ENCODE measurements at places on chromosomes 5 and 9. TPM values are rescaled to one million over a fixed set of nuclear protein-coding genes. Genes with fewer than 3 reads are reported as not detected.

DNA sequence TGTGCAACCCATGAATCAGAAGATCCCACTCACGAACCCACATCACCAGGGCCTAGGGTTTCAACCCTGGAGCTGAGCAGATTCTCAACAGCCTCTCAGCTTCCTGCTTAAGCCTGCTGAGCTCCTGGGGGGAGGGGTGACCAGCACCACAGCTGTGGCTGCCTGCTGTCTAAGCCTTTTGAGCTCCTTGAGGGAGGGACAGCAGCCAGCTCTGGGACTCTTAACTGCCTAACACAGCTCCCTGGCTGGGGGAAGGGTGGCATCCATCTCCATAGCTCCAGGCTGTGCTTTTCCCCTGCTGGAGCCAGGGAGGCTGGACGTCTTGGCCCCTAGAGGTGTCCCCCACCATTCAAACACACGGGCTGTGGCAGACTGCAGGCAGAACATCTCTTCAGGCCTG is 250.3 kb downstream of the DMAC1 start:
- DNase-seq: no peak

DNA sequence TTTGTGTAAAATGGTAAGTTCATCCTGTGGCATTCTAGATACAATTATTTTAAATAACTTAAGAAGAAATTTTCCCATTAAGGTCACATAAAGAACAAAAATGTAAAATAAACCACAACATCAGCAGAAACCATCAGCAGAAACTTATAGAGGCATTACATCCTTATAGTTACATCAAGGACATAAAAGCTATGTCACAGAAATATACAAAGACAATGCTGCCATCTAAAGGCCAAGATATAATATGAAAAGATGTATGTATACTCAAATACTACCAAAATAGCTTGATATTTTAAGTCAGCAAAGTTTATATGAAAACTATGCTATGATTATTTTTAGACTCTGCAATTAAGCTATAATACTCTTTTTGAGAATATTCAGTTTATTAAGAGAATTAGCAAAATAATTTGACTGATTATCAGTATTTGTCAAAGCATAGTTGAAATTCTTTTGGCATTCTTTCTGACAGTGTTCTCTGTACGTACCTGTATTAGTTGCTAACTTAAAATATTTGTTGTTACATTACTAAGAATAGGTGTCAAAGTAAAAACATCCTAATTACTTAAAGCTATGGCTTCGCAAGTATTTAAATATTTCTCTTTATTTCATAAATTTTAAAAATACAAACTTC is 36.2 kb downstream of the FBXL17 start:
- no peak for DNase-seq

GRCh38 chr5:97480313-97480712 is 297.3 kb upstream of the RIOK2 start:
- no peak for DNase-seq

GRCh38 chr5:124056991-124057723 is 545.2 kb downstream of the CSNK1G3 start:
- DNase-seq: no peak

DNA sequence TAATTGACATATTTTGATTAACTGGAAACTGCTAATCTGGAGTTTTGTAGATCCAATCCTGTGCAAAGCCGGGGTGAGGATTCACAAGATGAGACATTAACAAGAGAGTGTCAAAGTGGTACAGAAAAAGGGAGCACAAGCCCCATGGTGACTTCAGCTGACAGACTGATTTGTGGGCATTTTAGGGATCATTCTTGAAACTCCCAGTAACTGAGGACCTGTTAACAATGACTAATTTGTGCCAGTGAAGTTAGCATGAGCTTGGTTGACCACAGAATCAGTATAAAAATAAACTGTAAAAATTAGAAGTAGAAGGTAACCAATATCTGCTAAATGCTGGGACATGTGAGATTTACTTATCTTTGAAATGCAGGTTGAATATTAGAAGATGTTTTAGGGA is 1578.3 kb downstream of the EFNA5 start:
- no peak for DNase-seq

- no peak for DNase-seq
Observed at GRCh38 chr9:29044959-29045358, 1471.7 kb upstream of the C9orf72 start.

- DNase-seq: no peak
Observed at GRCh38 chr9:130530938-130531337, 48.4 kb upstream of the FUBP3 start.

DNA sequence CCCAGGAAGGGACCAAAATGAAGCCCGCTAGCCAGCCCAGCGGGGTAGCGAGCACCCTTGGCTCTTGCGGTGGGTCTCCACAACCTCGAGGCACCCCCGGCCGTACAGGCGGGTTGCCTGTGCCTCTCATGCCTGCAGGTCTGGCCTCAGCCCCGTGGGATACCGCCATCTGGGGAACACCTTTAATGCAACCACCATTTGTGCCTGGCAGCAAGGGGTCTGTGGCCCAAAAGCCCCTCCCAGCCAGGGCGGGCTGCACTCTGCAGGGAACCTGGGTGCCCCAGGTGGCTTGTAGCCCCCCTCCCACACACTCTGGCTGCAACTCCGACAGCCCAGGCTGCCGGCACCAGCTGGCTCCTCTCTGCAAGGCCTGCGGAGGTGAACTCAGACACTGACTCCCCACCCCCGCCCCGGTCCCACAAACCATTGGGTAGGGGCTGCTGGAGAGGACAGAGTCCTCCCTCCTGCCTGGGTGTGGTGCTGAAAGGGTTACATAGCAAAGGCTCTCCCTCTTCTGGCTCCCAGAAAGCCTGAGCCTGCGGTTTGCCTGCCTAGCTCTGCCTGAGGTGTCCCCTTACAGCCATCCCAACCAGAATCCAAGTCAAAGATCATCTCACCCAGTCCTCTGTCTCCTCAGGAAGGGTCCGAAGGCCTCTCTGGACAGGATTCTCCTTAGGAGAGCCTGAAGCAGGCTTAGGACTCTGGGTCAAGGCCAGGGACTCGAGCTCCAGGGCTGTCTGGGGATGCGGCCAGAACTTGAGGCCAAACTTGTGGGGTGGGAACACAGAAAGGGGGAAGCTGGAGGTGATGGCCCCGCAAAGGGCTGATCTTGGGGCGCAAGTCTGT is 109.4 kb downstream of the PSD2 start:
- DNase-seq: no peak

DNA sequence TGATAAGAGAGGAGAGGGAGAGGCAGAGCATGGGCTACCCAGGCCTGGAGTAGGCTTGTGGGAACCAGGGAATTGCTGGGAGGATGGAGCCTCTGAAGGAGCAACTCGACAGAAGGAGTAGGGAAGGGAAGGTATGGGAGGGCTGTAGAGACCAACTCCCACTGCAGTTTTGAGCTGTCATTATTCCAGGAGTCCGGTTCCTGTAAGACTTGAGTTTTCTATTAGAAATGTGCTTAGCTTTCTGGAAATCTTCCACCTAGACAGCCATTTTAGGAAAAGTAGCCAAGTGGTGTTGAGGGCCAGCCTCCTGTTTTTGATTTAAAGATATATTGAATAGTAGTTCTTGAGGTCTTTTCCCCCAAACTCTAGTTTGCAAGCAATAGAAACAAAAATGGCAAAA is 323.5 kb downstream of the LRRC70 start:
- DNase-seq: no peak

GRCh38 chr5:163094492-163095180 is 342.8 kb upstream of the CCNG1 start:
- DNase-seq: no peak

GRCh38 chr9:94150279-94150828 is 66.1 kb downstream of the PTPDC1 start:
- no peak for DNase-seq

DNA sequence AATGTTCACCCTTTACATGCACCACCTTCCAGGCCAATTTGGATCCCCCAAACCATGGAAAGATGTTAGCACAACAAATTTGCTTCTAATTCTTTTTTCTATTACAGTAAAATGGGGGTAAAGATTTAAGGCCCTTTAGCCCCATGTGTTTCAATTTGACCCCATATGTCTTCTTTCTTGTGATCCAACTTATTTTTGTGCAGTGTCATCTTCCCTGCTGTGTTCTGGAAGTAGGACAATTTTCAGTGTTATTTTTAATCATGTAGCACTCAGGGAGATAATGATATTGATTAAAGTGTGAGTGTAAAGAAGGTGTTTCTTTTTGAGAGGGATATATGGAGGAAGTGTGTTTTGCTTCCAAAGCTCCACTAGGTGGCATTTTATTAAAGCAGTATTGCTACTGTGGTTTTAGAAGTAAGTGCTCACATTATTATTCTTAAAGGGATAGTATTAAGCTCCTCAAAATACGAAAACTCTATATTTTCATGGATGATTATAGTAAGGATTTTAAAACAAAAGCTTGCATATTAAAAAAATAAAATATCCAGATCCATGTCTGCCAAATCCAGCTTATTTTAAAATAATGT is 118.7 kb upstream of the ATP10B start:
- DNase-seq: no peak

GRCh38 chr5:66769839-66770617 is 173.8 kb downstream of the MAST4 start:
- DNase-seq: no peak

- DNase-seq: no peak
Observed at GRCh38 chr5:14218011-14218410, 74.9 kb downstream of the TRIO start.

DNA sequence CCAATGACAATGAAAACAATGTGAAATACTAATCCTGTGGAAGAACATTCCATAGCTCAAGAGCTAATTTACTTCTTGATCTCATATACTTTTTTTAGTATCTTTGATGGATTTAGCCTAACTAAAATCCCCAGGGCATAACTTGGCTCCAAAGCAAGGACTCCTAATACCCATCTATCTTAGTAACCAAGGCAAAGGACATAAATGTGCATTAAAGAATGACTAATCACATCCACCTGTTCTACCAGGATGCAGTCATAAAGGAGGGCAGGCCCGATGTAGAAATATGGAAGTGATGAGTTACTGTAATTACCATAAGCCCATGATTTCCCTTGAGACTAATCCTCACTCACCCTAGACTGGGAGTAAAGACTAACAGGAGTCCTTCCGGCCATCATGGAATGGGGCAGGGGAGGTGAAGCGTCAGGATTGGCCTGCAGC is 56.9 kb downstream of the KIF24 start:
- no peak for DNase-seq

- DNase-seq: no peak
Observed at GRCh38 chr9:105854026-105854782, 159.9 kb downstream of the TMEM38B start.

DNA sequence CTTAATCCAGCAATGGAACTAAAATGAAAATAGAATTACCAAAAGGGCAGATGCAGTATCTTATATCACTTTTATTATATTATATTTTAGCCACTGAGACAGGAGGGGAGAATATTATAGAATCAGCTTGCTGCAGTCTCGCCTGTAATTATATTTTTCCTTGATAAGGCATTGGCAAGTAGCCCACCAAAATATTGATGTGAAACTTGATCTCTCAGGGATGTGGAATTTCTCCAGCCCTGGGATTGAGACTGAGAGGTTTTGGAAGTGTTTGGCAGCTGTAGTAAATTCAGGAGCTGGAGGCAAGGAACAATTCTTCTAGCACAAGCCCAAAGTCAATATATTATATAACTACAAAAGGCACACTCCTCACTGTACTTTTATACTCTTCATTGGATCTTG is 142.1 kb upstream of the ADAMTSL1 start:
- DNase-seq: no peak

DNA sequence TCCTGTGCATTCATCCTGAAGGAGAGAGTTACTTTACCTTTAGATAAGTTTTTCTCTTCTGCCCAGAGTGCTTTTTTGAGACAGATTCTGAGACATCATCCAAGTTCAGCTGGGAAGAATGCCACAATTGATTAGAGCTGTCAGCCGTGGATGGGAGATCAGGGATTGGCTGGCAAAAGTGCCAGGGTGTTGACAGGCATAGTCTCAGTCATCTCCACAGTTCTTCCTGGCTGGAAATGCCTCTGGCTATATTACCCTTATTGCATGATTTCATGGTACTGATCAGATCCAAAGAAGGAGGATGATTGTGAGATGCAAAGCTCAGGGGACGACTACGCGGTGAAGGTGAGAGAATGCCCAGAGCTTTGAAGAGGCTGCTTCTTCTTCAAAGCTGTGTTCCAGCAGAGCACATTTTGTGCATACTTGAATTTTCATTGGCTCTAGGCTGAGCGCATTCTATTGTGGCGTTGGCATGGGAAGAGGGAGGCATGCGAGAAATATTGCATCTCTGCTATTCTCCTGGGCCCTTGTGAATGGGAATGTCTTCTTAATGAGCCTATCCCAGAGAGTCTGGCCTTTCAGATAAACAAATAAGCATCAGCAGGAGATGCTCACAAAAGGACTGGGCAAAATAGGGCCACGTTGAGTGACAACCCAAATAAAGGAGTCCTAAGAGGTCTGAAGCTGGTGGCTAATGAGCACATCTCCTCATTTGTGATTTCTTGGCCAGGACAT is 82.1 kb downstream of the GRIA1 start:
- DNase-seq: no peak

- DNase-seq: no peak
Observed at GRCh38 chr5:176405656-176406435, 10.5 kb downstream of the CLTB start.

DNA sequence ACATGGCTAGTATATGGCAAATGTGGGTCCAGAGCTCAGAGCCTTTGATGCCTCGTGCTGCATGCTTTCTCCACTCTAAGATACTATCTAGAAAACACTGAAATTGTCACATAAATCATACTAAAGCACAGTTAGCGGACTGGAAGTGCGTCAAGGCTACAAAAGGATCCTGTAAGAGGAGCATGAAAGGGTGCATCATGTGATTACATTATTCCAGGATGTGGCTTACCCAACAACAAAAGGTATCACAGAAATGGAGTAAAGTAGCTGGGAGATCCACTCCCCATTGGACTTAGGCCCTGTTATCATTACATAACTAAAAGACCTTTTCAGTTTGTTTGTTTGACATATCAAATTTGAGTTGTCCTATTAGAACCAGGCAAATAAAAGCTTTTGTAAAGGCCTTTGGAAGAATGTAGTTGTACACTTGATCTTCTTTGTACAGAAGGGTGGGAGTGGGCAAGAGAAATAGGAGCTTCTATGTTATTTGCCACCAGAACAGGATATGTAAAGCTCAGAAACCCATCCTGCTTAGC is 6.9 kb downstream of the SLC31A1 start:
- DNase-seq: peak; percentile 58

- DNase-seq: no peak
Observed at GRCh38 chr5:172626031-172626581, 15.0 kb upstream of the NEURL1B start.

GPX3 gene
- not detected for total RNA-seq

C7 gene
- not detected for total RNA-seq

LRRC19 gene
- total RNA-seq: not detected

PTGER4 gene
- total RNA-seq: 53.0 TPM

ITGA1 gene
- total RNA-seq: 1.6 TPM

BAAT gene
- total RNA-seq: 0.07 TPM

NR6A1 gene
- total RNA-seq: 2.3 TPM

SEMA6A gene
- total RNA-seq: 0.24 TPM

POU5F2 gene
- 1.1 TPM for total RNA-seq

FRMD3 gene
- total RNA-seq: 0.30 TPM
